Retina (tissue), 1 donor: ENCODE measurements at places on chromosomes 7 and 10.

- DNase-seq = no peak
Observed at GRCh38 chr10:10811562-10811961, 206.1 kb upstream of the CELF2 start.

GRCh38 chr10:98262571-98262970 is 5.4 kb downstream of the LOXL4 start:
- DNase-seq = no peak

DNA sequence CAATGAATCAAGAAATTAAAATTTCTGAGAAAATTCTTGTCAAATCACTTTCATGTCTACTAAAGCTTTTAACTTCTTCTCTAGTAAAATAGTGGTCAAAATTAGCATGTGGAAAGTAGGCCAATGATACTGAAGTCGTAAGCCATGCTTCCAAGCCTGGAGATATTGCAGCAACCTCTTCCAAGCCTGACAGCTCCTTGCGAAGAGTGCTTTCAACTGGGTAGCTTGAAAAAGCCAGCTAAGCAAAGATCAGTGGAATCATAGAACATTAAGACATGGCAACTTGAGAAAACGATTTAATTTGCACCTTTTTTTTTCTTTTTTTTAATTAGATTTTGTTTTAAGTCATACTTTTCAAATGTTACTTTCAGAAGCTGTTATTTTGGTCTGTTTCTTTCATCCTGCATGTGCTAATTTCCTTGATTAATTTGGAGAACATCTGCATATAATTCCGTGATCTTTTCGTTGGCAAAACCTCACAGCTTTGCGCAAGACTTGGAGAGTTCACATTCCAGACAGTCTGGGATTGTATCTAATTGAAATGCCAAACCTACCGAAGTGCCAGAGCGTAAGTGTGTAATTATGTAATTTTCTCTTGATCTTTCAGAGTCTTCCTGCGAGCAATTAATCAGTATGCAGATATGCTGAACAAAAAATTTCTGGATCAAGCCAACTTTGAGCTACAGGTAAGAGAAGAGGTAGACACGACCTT is 142.2 kb upstream of the INSYN2A start:
- no peak for DNase-seq

- DNase-seq = no peak
Observed at GRCh38 chr10:75703191-75703854, 271.9 kb downstream of the LRMDA start.

- DNase-seq = no peak
Observed at GRCh38 chr7:47523401-47523800, 58.5 kb downstream of the TNS3 start.

DNA sequence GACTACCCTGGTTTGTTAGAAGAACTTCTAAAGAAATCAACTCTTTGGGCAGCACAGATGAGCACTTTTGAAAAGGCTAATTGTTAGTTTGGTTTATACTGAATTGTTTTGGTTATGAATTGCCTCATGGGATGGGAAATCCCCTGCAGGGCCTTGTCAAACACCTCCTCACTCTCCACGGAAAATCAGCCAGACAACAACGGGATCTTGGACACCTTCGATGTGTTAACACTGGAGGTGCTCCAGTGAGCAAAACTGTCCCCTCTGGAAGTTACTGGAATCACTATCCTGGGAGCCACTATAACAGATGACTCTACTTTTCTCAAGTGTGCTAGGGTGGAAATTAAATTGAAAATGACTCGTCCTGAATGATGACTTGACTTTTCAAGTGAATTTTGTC is 38.7 kb downstream of the CDK6 start:
- DNase-seq = no peak

DNA sequence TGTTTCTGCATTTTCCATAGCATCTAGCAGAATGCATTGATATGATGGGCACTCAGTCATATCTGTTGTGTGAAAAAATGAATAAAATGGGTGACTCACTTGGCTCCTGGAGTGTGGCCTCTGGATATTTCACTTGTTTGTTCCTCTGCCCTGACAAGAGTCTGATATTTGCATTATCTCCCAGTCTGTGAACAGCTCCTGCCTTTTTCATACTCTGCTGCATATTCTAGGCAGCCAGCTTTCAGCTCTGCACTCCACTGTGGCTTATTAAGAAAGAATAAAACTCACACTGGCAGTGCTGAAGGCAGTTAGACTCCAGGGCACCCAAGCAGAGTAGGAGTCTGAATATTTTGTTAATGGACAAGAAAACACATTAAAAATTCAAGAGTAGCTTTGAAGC is 623.9 kb downstream of the SORCS1 start:
- peak; percentile 16 for DNase-seq

GRCh38 chr10:71239946-71240795 is 27.8 kb downstream of the UNC5B start:
- DNase-seq = no peak

DNA sequence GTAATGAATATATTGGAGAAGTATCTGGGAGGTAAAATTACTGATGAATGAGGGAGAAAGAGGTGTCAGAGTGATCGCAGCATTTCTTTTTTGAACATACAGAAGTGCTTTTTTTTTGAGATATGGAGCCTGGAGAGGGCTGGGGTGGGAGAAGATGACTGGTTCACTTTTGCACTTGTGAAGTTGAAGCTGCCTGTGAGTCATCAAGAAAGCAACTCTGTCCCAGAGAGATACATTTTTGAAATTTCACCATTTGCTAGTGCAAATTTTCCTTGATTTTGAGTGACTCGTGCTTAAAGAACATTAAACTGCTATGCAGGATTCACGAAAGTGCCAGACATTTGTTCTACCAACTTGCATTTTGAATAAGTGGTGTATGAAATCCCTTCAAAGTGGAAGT is 81.8 kb downstream of the ADRA2A start:
- no peak for DNase-seq

GRCh38 chr7:151367284-151367683 is 25.7 kb downstream of the NUB1 start:
- no peak for DNase-seq

- peak; percentile 65 for DNase-seq
Observed at GRCh38 chr10:129467359-129468064, 471 bp downstream of the MGMT start.

- DNase-seq = no peak
Observed at GRCh38 chr10:16565604-16566003, 43.9 kb upstream of the C1QL3 start.

GRCh38 chr7:116028787-116029186 is 1.8 kb downstream of the TFEC start:
- DNase-seq = no peak

GRCh38 chr10:75096749-75097148 is 14.7 kb upstream of the SAMD8 start:
- no peak for DNase-seq

- no peak for DNase-seq
Observed at GRCh38 chr10:121928528-121928884, 675 bp upstream of the ATE1 start.

DNA sequence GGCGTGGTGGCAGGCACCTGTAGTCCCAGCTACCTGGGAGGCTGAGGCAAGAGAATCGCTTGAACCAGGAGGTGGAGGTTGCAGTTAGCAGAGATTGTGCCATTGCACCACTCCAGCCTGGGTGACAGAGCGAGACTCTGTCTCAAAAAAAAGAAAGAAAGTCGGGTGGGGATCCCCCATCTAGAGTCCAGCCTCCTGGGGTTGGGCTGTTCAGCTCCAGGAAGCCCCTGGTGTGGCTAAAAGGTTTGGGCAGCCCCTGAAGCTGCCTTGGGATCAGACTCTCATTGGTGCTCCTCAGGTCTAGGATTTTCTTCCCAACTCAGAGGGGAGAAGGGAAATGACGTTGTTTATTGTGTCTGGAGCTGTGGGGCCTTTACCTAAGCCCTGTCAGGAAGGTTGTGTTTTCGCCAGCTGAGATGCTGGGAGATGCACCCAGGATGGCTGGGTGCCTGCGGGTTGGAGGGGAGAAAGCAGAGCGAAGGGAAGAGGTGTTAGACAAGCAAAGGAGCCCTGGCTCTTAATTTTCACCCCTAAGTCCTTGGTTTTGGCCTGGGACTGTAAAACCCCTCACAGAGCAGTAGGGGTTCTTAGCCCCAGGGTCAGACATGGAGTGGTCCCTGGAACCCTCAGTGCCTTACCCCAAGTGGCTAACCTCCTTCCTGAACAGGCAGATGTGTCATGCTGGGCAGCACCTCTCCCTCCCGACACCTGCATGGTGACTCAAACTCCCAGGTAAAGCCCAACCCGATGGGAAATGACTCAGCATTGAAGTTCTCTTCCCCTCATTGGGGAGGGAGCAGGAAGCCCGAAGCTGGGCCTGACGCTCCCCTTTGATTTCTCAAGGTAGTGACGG is 21.1 kb downstream of the PLAU start:
- no peak for DNase-seq

DNA sequence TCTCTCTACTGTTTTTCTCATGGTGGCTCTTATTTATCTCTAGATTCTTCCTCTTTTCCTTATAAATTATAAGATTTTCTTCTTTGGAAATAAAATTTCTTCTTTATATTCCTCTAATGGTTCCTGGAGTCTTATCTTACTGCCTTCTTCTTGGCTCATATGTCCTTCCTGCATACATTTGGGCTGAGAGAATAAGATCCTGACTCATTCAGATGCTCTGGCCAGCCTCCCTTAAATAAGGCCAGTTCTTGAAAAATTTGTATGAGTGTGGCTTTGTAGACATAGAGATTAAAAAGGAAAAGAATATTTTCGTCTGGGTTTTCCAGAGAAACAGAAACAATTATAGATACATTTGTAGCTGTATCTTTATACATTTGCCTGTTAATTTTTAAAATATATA is 411.3 kb downstream of the KIF20B start:
- DNase-seq = no peak

DNA sequence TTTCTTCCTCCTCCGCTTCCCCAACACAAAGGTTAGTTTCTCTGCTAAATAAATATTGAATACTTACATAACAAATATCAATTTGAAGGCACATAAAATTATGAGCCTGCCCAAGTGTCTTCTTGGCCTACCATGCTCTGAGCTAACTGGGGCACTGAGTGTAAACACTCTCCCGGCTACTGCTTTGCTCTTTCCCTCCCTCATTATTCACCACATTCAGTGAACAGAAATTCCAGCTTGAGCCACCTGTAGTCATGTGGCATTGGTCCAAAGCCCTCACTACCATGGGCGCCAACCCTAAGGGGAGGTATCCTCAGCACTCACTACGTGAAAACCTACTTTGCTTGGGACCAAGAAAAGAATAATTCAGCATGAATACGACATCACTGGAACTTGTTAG is 409.0 kb downstream of the KCNMA1 start:
- no peak for DNase-seq

- DNase-seq = no peak
Observed at GRCh38 chr10:73859428-73859783, 14.9 kb downstream of the CAMK2G start.

- peak; percentile 74 for DNase-seq
Observed at GRCh38 chr10:102230861-102231356, 4.8 kb downstream of the ELOVL3 start.

DNA sequence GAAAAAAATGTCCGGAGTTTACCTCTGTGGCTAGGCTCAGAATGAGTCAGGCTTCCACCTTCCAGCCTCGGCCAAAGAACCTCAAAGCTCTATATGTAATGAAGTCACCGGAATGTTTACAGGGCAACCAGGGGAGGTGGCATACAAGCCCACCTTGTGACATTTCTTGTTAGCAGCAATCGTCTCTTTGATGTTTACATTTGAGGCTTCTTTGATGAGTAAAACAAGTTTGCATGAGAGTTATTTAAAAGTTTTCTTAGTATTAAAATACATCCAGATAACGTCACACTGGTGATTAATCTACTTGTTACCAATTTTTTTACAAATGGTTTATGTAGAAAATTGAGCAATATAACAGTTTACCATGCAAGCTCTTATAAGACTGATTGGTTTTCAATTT is 133.1 kb upstream of the ADAM12 start:
- DNase-seq = no peak

GRCh38 chr7:131096267-131096927 is 231.3 kb upstream of the MKLN1 start:
- DNase-seq = no peak

DNA sequence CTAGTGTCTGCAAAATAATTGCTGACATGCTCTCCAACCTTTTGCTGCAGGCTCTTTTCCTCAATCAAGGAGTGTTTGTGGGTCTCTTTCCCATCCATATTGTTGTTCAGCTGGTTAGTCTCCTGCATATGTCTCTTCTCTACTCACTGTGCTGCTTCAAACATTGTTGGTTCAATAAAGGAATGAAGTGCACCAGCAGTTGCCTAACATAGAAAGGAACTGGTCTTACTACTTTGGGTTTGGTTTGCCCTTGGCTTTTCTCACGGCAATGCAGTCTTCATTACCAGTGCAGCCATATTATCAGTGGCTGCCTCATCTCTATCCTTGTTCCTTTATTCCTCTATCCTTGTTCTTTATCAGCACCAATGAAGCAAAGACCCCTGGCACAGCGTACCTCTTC is 169.7 kb upstream of the TPK1 start:
- no peak for DNase-seq

GRCh38 chr10:108052981-108053380 is 888.5 kb upstream of the SORCS1 start:
- no peak for DNase-seq

- no peak for DNase-seq
Observed at GRCh38 chr10:73731588-73732375, 12.4 kb upstream of the SEC24C start.

DNA sequence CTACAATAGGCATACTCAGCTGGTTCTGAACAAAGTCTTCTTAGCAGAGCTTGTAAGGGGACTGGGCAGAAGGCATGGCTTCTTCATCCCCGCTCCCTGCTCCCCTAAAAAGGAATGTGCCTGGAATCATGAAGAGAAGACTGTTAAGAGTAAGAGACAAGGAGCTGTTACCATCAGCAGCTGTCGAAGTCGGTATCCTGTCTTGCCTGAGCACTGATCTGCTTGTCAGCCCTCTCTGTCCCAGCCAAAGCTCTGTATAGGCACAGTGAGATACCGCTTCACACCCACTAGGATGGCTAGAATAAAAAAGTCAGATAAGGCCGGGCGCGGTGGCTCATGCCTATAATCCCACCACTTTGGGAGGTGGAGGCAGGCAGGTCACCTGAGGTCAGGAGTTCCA is 2.4 kb downstream of the ABLIM1 start:
- DNase-seq = no peak

DNA sequence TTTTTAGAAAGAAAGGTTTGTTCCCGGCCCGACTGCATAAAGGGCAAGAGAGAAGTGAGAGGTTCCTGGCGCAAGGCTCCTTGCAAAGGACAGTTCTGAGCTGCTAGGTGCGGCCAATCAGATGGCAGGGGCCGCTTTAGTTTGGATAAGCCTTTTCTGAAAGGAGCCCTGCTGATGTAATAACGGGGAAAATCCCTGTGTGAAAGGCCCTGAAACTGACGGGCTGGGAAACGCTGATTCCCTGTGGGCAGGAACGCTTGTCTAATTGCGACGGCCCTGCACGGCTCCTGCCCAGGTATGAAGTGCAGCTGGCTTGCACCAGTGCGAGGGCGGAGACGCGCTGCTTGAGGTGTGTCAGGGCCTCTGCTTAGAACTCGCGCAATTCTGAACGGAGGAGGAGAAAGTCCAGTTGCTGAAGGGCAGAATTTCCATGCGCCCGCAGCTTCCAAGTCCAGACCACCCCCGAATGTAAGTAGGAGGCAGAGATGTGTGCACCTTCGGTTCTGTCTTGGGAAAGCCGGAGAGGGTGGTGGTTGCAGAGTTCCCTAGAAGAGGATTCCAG is 30.5 kb downstream of the TACC2 start:
- peak; percentile 29 for DNase-seq
